ENCODE measurements at places on chromosomes 5 and 9.

DNA sequence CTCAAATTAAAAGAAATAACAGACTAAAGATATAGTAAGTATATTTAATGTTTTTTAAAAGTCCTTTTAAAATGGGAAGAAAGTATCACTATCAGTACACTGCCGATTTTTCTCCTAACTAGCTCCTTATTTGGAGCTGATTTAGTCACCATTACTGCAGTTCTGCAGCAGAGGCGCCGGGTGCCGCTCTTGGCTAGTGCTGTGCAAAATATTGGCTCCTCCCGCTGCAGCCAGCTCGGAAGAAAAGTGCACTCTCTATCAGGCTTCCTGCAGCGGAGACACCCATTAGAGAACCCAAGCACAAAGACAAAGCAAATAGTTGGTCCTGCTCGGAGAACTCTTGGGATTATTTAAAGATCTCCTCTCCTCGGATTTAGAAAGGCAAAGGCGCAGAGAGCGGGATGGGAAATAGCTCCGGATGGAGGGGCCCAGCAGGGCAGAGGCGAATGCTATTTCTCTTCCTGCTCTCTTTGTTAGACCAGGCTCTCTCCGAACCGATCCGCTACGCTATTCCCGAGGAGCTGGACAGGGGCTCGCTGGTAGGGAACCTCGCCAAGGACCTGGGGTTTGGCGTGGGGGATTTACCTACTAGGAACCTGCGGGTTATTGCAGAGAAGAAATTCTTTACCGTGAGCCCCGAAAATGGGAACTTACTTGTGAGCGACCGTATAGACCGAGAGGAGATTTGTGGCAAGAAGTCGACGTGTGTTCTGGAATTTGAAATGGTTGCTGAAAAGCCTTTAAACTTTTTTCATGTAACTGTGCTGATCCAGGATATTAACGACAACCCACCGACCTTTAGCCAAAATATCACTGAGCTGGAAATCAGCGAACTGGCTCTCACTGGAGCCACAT, at the start of gene PCDHGB3:
PCDHGB3 (plus strand) TSS at position 249 of the 855 bp plus-strand sequence; CDS start at position 402, 153 bp downstream.
- peak; percentile 69 for DNase-seq

DNA sequence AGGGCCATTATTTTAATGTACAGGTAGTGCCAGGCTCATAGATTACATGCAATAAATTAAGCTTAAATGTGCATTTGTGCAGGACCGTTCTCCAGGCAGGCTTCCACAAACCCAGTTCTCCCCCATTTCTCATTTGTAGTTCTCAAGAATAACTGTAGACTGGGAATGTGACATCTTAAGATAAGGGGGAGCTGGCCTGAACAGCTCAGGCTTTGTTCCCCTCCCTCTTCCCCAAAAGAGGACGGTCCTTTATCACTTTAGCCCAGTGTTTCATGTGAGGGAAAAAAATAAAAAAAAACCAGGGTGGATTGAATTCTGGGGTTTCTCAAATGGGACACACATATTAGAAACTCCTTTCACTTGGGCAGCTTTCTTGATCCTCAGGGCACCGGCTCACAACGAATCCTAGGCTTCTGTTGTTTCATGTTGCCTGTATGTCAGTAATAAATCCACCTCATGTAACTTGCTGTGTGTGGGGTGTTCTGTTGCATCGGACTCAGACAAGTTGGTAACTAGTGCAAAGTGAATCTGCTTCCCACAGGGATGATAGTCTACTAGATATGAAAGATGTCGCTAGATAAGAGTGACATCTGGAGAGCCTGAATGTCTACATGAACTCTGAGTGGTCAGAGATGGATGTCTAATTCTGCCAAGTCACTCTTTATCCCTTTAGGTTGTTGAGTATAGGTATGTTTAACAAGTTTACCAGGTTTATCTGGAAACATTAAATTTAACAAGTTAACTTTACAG, 2030.6 kb upstream of the NUDT12 start:
- no peak for DNase-seq

DNA sequence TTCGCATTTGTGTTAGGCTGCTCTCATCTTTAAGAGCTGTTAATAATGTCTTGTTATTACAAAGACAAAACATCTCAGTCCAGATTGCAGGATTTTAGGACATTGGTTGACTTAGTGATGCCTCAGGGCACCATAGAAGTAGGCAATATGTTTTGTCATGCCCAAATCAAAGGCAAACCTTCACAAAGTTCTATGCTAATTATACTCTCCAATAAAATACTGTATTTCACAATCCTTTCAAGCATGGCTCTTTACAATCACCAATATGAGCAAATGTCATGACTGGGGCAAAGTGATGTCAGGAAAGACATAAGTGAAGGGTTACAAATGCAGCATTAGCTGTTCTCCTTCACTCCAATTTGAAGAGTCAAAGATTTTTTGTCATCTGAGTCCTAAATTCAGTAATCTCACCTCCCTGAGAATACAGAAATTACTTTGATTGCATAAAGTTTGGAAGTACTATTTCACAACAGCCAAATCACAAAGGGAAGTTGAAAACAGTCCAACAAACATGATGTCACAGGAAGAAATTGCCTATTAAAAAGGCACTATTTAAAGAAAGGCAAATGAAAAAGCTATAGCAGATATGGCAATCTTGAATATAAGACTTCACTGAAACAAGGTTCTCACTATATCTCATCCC, 303.2 kb downstream of the PRR16 start:
- DNase-seq = peak; percentile 3

- no peak for DNase-seq
Observed at GRCh38 chr5:162654661-162655405, 587.3 kb downstream of the GABRG2 start.

- no peak for DNase-seq
Observed at GRCh38 chr9:127526655-127527559, 75.6 kb downstream of the LRSAM1 start.

DNA sequence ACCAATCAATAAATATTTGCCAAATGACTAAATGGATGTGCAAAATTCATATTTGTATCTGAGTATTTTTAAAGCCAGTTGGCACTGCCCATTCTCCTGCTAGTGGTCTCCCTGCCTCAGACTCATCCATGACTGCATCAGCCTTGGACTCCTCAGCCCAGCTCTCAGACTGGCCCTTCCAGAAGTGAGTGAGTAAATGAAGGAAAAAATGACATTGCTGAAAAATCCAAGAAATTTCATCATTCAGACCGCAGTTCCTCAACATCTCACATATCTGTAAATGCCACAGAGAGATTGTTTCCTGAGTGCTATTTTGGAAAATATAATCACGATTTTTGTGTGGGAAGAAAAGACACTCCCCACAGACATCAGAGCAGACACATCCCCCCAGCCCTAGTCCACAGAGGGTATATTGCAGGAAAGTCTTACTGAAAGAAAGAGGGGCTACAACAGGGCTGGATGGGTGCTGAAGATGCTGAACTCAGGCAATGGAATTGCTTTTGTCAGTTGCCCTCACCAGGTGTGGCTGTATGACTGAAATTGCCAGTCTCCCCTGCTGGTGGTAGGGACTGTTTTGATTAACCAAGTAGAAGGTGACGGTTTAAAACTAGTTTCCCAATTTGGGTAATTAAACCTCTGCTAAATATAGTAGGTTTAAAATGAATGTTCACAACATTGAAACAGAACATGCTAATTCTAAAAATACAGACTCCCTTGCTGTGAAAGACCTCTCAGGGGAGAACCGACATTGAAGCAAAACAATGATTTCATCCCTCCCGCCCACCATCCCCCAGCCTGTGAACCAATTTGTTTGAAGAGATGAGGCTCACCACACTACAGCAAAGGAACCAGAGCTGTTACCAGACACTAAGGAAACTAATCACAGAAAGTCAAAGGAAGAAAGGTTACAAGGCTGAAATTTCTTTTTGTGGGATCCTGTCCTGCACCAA, 158.8 kb downstream of the DEPDC1B start:
- DNase-seq = no peak

GRCh38 chr9:99303177-99303576, 81.1 kb downstream of the SEC61B start:
- DNase-seq = no peak

DNA sequence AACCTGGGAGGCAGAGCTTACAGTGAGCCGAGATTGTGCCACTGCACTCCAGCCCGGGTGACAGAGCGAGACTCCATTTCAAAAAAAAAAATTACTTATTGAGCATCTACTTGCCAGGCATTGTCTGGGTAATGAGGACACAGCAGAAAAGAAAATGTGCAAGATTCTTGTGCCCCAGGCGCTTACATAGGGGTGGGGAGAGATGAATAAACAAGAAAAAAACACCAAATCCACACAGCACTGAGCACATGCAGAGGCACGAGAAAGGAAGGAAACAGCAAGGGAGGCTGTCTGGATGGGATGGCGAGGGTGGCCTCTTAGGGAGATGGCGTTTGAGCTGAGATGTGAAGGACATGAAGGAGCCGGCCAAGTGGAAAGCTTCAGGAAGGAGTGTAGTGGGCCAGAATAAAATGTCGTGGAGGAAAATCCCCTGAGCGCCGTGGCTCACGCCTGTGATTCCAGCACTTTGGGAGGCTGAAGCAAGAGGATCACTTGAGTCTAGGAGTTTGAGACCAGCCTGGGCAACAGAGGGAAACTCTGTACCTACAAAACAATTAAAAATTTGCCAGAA, 13.9 kb downstream of the DYNC2I2 start:
- no peak for DNase-seq

GRCh38 chr9:75671354-75671753, 219.1 kb upstream of the PCSK5 start:
- no peak for DNase-seq

GRCh38 chr5:5140479-5141338, 579 bp downstream of the ADAMTS16 start:
- DNase-seq = no peak

DNA sequence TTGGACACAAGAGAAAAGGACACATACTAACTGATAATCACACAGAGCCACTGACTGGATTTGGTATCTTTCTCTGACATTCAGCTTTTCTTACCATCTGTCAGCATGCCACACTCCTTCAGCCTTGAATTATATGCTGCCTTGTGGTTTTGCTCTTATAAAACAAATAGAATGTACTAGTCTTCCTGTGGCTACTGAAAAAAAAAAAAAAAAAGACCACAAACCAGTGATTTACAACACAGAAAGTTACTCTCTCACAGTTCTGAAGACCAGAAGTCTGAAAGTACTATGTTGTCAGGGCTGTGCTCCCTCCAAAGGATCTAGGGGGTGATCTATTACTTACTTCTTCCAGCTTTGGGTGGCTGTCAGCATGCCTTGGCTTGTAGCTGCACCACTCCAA, 82.3 kb downstream of the THBS4 start:
- no peak for DNase-seq

GRCh38 chr5:31096238-31096865, 97.1 kb upstream of the CDH6 start:
- DNase-seq = peak; percentile 47

- DNase-seq = peak; percentile 46
Observed at GRCh38 chr9:133306242-133307204, 29.5 kb downstream of the SURF6 start.

GRCh38 chr5:101123363-101123762, 220.3 kb upstream of the ST8SIA4 start:
- no peak for DNase-seq

- DNase-seq = no peak
Observed at GRCh38 chr9:14242150-14242805, 71.7 kb downstream of the NFIB start.

All from AG08395 (cell line).